NCI-H1048 (cell line): ENCODE measurements at places on chromosomes 5 and 9.

DNA sequence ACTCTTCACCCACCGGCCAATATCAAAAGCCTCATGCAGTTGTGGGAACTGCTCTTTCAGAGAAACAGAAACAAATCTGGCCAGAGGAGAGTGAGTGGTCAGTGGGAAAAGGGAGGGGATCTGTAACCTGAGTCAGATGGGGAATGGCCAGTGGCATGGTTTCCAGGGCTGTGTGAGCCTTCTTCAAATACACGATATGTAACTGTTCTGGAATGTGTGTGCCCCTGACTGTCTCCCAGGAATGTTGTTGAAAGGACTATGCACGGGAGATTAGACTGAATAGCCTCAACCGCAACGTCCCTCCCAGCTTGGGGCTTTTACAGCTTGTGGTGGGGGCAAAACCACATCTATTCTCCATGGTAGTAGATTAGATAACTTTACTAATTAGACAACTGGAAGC lies 60.8 kb downstream of the SH3TC2 start:
- no peak for DNase-seq

DNA sequence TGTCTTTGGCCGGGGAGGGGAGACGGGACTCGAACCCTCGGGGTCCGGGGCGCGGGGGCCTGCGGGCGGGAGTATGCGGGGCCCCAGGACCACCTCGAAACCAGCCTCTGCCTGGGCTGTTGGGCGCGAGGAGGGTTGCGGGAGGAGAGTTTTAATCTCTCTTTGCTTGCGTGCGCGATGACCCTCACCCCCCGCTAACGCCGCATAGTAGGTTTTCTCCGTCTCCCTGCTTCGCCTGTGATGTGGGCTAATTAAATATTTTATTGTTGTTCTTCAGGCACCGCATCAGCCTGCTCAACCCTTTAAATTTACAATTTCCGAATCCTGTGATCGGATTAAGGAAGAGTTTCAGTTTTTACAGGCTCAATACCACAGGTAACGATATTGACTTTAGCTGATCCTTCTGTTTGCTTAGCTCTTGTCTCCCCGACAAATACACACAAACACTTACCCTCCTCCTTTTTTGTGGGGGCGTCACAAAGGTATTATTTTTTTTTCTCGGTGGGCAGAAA lies 1.7 kb downstream of the TLE4 start:
- DNase-seq: no peak

- no peak for DNase-seq
Measured at GRCh38 chr5:7925961-7926695, 57.2 kb downstream of the MTRR start.

GRCh38 chr5:6573651-6574101 lies 59.2 kb downstream of the NSUN2 start:
- DNase-seq: no peak

DNA sequence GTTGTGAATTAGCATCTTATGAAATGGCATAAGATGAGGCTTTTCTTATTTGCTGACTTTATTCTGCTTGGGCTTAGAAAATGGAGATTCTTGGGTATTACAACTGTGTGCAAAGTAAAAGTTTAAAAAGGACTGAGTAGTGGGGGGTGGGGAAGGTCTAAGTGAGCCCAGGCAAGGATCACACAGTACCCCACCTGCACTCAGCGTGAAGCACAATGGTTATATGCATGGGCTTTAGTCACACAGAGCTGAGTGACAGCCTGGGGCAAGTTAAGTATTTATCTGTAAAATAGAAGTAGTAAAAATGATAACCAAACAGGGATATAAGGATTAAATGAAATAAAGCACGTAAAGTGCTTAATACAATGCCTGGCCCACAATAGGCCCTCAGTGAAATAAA lies 247.4 kb downstream of the FAM114A2 start:
- DNase-seq: no peak

- DNase-seq: no peak
Measured at GRCh38 chr9:124222109-124222508, 35.6 kb upstream of the NEK6 start.

- DNase-seq: no peak
Measured at GRCh38 chr5:59711310-59711709, 182.2 kb downstream of the PDE4D start.

GRCh38 chr5:34756781-34757624 lies 82.0 kb upstream of the TTC23L start:
- DNase-seq: no peak

DNA sequence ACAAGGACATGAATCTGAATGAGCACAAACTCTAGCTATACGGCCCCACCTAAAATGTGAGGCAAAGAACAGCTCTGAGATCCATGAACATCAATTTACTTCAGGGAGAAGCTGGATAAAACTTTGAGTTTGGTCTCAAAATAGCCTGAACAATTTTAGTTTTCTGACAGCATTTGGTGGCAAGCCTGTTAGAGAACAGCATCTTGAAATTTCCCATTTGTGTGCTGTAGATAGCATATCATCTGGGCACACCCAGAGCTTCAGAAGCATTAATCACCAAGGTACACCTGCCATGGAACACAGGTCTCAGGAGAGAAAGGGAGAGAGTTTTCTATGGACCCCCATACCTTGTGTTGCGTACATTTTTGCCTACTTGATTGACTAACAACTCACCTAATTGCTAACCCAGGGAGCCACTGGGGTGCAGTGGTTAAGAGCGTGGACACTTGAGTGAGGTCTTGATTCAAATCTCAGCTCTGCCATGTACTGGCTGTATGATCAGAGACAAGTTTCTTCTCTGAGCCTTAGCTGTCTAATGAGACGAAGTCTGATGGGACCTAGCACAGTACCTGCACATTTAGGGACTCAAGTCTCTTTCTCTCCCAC lies 264.9 kb downstream of the PIK3R1 start:
- DNase-seq: no peak

- no peak for DNase-seq
Measured at GRCh38 chr5:37738057-37738691, 101.7 kb downstream of the GDNF start.

DNA sequence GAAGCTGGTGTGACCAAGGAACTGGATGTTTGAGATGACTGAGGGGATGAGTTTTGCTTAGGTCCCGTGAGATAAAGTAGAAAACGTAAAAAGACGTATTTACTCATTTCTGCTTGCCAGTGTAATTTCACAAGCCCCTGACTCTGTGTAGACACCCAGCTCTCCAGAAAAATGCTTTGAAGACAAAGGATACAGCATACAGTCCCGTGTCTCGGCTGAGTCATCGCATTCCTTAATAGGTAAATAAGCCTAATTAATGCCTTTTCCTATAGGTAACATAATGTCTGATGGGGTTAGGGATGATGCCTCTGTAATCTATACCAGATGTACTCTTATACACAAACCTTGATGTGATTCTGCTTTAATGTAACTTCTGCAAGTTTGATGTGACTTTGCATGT lies 20.2 kb downstream of the S100Z start:
- DNase-seq: no peak

DNA sequence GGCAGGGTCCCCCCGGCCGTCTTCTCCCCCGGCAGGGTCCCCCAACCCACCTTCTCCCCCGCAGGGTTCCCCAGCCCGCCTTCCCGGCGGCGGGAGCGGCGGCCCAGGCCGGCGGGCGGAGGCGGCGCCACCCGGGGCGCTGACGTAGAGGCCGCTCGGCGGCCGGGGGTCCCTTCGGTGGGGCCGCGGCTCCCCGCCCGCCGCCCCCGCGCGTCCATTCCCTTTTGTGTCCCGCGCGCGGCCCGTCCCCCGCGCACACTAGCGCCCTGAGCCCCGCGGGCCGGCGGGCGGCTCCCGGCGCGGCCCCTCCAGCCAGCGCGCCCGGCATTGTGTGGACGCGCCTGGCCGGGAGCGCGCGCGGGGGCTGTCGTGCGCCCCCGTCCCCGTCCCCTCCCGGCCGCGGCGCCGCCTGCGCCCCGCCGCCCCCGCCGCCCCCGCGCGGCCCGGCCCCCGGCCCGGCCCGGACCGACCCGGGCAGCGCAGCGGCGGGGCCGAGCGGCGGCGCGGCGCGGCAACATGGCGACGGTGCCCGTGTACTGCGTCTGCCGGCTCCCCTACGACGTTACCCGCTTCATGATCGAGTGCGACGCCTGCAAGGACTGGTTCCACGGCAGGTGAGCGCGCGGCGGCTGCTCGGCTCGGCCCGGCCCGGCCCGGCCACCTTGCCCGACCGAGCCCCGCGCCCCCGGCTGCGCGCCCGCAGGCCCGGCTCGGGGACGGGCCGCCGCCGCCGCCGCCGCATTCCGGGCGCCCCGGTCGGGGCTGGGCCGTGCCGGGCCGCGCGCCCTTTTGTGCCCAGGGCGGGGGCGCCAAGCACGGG lies at the start of gene PHF2:
Gene PHF2 (plus strand): TSS at position 327 of the 820 bp plus-strand sequence. CDS start 190 bp downstream, at position 517.
- no peak for DNase-seq

DNA sequence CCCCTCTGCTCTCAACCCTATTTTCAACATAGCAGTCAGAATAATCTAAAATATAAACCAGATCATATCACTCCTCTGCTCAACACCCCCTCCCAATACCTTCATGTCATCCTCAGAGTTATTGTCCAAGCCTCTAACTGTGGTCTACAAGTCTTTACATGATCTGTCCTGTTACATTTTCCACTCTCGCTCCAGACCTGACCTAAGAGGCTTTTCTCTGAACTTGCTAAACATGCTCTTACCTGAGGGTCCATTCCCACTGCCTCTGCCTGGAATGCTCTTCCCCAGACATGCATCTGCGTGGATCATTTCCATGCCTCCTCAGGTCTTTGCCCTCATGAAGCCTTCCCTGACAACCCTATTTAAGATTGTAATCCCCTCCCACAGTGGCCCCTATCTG lies 12.0 kb downstream of the NIPSNAP3B start:
- DNase-seq: no peak

- DNase-seq: no peak
Measured at GRCh38 chr9:108322326-108323098, 533.3 kb downstream of the ACTL7B start.

GRCh38 chr5:172906436-172906835 lies 52.8 kb upstream of the RPL26L1 start:
- no peak for DNase-seq

GRCh38 chr9:89862316-89862715 lies 257.5 kb downstream of the GADD45G start:
- no peak for DNase-seq

GRCh38 chr9:112097712-112098688 lies 77.1 kb downstream of the SUSD1 start:
- DNase-seq: peak; percentile 58

DNA sequence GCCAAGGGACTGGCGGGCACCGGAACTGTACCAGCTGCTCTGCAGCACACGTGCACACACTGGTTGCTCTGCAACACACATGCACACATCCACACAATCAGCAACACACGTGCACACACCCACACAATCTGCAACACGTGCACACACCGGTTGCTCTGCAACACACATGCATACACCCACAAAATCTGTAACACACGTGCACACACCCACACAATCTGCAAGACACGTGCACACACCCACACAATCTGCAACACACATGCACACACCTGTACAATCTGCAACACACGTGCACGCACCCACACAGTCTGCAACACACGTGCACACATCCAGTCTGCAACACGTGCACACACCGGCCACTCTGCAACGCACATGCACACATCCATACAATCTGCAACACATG lies 17.9 kb downstream of the PLEKHG4B start:
- DNase-seq: no peak

- DNase-seq: no peak
Measured at GRCh38 chr5:143445776-143446175, 42.3 kb upstream of the NR3C1 start.

- no peak for DNase-seq
Measured at GRCh38 chr5:378976-379742, 57.6 kb downstream of the AHRR start.

DNA sequence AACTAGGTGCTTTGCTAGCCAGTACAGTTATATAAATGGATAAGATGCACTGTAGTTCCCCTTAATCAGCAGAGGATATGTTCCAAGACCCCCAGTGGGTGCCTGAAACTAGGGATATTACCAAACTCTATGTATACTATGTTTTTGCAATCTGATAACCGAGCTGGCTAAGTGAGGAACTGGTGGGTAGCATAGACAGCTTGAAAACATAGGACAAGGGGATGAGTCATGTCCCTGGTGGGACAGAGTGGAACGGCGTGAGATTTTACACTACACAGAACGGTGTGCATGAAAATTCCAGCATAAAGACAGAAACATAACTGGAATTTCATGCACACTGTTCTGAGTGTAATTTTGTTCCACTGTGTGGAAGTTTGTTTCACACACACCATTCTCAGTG lies 86.9 kb downstream of the BASP1 start:
- DNase-seq: no peak

DNA sequence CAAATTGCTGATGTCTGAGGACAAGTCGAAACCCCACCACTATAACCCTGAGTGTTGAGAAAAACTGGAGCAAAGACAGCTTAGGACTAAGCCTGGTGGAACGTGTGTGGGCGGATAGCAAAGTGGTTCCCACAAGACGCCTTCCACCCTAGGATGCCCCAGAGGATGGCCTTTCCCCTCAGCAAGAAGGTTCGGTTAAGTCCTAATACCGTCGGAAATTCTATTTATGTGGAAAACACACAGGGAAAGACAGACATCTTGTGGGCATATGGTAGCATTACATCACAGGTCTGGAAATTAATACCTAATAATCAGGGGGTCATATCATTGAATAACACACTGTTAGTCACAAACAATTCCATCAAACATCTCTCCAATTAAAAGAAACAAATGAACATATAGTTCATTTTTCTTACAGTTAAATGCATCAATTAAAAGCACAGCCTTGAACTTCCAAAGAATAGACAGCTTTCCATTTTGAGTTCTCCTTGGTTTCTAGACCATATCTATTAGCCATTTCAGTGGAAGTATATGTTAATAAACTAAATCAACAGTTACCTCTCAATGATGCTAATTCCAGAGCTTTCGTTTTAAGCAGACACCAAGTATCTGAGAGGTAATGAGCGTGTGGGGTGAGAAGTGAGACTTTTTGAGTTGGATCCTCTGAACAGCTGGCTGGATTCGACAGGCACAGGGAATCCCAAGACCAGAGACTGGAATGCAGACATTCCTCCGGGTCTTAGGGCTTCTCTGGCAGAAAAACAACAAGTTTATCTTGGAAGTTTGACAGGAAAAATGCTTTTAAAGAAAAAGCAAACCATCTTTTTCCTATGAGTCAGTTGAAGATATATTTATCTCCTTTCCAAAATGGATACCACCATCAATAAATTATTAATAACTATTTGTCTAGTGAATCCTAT lies 2.9 kb upstream of the ICE1 start:
- DNase-seq: no peak

- no peak for DNase-seq
Measured at GRCh38 chr9:68720656-68721313, 15.7 kb downstream of the PIP5K1B start.

DNA sequence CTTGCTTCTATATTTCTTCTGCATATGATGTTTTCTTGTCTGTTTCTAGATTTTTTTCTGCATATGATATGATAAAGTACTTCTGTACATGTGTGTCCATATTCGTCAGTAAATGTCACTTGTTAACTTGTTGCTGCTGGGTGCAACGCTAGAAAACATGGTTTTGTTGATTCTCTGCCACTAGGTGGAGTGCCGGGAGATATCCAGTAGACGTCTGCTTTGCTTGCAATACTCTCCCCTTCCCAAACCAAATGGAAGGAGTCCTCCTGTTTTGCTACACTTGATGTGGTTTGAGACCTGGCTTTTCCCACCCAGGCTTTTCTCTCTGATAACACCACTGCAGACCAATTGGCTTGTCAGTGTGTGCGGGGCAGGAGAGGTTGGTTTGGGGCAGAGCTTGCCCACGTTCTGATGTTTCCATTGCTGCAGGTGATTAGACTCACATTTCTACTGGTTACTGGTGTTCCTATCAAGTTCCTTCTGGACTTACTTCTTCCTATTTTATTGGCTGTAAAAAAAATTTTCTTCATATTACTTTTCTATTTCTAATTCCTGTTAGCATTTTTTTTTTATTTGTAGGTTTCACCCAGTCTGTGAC lies 900.0 kb upstream of the CDH10 start:
- no peak for DNase-seq

GRCh38 chr5:132426525-132427138 lies 57.1 kb downstream of the SLC22A5 start:
- DNase-seq: no peak
